ENCODE measurements at places on chromosomes 3 and 15. TPM values are rescaled to one million over a fixed set of nuclear protein-coding genes. Genes with fewer than 3 reads are reported as not detected.
A peak's percentile ranks its signal among the peaks of the same experiment; 100 is the strongest.

DNA sequence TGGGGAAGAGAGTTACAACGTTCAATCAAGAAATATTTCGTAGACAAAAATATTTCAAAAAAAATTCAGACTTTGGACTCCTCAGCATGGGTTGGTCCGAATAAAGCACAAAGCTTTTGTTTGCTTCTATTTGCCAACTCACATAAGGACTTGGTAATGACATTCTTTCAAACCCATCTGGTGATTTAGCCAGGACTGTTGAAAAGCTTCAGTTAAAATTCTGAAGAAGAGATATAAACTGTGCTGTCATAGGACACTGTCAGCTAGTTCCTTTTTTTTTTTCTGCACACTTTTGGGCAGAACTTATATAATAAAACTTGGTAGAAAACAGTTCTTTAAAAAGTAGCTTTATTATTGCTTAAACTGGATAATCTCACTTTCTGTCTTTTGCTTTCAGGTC lies 660.8 kb upstream of the SGO1 start:
- no peak for DNase-seq

AADAC gene
- total RNA-seq: 5.6 TPM

DNA sequence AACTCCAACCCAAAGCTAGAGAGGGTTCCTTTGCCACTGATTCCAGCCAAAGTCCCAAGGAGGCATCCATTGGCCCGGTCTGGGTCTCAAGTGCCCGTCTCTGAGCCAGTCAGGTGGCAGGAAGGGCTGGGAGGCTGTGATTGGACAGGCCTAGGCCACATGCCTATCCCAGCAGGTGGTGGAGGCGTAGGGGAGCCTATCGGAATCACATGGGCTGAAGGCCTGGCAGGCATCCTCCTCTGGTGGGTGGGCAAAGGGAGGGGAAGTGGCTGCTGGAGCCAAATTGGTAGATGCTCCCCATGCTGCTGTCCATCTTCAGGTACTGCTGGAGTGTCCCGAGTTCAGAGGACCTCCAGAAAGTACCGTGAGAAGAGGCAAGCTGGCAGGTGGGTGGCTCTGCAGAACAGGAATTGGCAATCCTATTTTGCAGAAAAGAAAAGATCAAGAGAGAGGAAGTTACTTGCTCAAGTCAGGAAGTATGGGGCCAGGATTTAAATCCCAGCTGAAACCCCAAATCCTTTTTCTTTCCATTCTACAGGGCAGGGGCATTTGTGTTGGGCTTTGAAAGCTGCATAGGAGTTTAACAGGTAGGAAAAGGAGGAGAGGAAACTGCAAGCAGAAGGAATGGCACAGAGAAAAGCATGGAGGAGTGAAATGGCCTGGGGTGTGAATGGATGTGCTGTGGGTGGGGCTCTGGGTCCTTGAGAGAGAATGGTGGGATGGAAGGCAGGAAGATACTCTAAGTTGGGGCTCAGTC lies 3.7 kb downstream of the CHST13 start:
- DNase-seq: peak; percentile 45

DNA sequence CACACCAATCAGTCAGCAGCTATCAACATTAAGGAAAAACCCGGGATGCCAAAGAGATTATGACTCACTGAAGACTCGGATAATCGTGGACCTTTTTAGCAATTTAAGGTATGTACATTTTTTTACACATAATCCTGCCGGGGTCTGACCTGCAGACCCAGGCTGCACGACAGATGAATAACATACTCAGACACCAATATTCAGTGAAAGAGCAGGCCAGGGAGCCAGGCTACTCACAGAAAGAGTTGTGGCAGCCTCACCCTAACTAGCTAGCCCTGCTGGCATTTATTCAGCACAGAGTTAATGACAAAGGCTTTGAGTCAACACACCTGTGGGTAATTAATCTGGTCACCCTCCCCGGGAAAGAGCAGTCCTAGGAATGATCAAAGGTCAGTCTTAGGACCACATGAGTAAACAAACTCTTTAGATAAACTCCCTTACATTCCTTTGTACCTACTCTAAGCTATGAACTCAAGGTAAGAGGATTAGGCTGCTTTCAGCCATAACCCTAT lies 727.5 kb downstream of the TBL1XR1 start:
- DNase-seq: no peak

GRCh38 chr3:128950223-128950938 lies 43.5 kb downstream of the CFAP92 start:
- DNase-seq: no peak

DNA sequence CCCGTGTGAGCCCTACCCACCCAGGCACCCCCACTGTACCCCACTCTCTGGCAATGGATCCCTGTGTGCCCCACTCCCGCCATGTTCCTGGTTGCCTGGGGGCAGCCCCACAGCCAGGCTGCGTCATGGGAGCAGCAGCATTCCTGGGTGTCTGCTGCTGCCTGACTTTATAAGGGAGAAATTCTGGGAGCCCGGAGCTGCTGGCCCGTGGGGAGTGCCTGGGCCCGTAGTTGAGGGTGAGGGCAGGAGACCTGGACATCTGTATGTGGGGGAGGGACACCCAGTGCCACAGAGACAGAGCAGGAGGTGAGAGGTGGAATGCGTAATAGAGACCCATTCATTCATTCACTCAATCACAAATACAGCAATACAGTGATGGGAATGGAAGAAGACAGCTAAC lies 15.1 kb downstream of the CSPG4 start:
- no peak for DNase-seq

- DNase-seq: no peak
These were observed 138.0 kb upstream of the SMAD3 start for GRCh38 chr15:66927201-66928077.

DNA sequence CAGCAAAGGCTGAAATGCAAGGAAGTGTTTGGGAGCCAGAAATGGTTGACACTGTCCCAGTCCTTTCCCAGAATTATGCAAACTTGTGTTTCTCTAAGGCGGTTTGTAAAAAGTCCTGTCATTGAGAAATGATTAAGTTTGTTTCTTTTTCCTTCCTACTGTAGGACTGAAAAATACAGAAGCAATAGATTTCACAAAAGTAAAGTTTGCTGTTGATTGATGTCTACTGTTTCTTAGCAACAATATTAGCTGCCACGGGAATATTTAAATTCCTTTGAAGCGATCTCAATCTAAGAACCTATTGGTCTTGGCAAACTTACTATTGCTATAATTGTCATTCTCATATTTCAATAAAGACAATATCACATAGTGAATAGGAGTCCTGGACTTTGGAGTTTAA lies 100.7 kb upstream of the IL12A start:
- DNase-seq: no peak

GABRG3 gene
- not detected for total RNA-seq

- no peak for DNase-seq
These were observed 279.0 kb downstream of the LPP start for GRCh38 chr3:188432802-188433520.

DNA sequence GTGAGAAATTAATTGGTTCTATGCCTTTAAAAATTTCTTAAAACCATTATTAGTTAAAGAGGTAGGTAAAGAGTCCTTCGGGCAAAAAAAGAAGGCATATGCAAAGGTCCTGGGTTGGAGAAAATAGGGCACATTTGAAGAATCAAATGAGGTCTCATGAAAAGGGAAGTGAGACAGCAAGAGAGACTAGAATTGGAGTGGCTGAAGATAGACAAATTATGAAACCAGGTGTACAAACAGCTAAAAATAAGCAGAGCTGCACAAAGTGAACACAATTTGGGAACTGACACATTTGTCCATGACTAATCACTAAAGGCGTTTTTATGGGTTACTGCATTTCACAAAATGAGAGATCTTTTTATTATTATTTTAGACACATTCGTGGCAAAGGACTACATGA lies 581.2 kb downstream of the PYDC2 start:
- no peak for DNase-seq

PTPRG gene
- 67.6 TPM for total RNA-seq

DNA sequence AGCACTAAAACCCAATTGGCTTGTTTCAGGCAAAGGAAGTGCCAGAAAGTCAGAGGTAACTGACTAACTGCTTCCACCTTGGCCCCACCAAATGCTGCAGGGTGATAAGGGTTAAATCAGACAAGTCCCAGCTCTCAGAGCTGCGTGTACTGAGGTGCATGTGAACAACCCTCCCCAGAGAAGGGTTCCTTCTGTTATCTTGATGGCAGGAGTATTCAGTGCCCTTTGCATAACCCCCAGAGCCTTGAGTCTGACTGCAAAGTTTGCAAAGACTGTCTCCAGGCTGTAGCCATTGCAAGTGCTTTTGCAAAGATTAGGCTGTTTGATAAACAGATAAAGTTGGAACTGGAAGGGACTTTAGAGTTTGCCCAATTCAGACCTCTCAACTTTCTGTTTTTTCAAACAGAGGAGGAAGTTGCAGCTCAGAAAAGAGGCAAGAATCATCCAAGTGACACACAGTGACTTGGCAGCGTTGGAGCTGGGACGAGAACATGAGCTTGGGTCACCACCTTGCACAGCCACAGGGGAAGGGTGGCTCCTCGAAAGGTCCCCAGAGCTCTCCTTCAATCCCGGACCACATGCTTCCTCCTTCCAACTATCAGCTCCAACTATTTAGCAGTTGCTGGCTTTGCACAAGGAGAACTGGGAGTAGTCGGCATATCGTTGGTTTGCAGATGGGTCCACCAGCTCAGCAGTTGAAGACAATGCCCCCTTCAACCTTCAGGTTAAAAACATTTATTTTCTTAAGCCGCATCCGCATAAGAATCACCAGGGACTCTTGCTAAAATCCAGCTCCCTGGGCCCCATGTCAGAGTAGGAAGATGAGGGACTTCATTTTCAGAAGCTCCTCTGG lies 224.8 kb upstream of the HES1 start:
- DNase-seq: peak; percentile 51

ACOX2 gene
- total RNA-seq: 20.2 TPM

TIPIN gene
- total RNA-seq: 6.9 TPM

HRG gene
- total RNA-seq: not detected

ZPLD1 gene
- total RNA-seq: not detected

- no peak for DNase-seq
These were observed 35.0 kb downstream of the CTSH start for GRCh38 chr15:78909791-78910228.

ITPKA gene
- total RNA-seq: 0.32 TPM

CCR5 gene
- 5.3 TPM for total RNA-seq

EOMES gene
- 1.9 TPM for total RNA-seq

TMOD2 gene
- 14.7 TPM for total RNA-seq

DNA sequence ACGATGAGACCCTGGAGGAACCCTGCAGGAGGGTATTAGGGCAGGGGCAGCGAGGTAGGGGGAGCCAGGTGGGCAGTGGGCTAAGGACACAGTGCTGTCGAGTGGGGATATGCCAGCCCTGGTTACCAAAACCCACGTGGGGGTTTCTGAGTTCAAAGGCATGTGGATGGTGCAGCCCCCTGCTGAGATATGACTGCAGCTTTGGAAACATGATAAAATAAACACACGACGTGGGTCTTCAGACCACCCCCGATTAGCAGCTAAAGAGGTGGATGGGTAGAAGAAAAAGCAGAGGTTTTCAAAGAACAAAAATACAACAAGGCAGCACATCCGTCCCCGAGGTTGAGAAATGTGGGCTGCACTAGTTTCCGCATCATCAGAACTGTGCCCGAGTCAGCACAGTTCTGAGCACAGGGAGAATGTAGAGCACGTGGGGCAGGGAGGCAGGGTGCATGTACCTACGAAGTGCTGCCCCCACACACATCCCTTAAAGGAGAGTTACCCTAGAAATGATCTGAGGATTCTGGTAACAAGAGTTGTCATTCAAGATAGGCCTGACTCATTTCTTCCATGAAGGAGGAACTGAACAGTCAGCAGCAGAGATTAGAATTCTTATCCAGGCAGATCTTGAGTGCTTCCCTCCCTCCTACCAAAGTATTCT lies 121.3 kb downstream of the RPLP1 start:
- DNase-seq: no peak

CAMKV gene
- total RNA-seq: not detected

All from lower lobe of right lung (tissue), 2 donors.